ENCODE measurements at places on chromosomes 16 and 17.

- no peak for DNase-seq
Observed at GRCh38 chr16:75452464-75453190, 11.9 kb downstream of the TMEM170A start.

DNA sequence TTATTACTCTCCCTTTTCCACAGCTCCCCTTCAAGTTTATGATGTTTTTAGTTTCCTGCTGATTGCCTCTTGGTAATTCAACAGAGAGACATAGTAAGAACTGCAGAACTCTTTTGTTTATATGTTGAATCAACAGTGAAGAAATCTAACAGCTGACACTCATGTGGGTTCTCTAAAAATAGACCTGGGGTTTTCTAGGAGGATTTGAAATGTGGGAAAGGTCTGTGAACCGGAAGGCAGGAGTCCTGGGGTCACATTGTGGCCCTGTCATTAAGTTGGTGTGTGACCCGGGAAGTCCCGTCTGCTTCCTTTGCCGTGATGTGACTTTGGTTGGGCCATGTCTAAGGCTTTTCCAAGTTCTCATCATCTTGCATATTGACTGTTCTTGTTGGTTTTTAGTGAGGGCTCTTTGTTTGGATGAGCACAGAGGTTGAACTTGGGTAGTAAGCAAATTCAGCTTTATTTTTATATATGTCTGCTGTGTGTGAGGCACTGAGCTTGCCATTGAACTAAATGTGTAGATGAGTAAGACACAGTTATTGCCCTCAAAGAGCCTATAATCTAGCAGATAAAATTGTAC is 48.5 kb upstream of the HS3ST3A1 start:
- DNase-seq, result no peak

- DNase-seq, result no peak
Observed at GRCh38 chr16:29232811-29233704, 173.5 kb downstream of the NPIPB11 start.

DNA sequence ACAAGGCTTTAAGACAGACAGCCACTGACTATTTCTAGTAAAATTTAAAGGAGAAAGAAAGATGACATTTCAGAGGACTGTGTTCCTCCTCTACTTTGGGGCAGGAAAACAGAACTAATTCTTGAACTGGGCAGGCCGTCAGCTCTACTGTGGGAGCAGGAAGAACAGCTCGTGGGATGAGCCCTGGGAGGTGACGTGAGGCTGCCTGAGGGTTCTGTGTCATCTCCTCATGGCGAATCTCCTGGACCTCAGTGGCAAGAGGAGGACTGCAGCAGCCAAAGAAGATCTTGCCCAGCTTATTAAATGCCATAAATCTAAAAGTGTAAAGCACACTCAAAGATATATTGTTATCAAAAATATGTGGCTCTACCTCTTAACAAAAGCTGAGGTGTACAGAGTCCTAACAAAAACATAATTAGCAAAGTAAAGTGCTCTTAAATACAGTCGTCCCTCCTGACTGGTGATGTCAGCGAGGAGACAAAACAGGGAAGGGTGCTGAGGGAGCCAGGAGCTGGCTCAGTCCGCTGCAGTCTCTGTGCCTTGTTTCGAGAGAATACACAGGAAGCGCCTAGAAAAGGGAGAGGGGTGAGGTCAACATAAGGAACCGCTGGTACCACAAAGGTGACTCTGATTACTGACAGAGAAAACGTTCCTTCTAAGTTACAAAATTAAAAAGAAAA is 58.0 kb downstream of the CREBBP start:
- DNase-seq, result peak; percentile 61

GRCh38 chr17:47066841-47067682 is 88.0 kb upstream of the RPRML start:
- DNase-seq, result peak; percentile 94

GRCh38 chr16:16782153-16782552 is 403.2 kb downstream of the NPIPA7 start:
- no peak for DNase-seq

DNA sequence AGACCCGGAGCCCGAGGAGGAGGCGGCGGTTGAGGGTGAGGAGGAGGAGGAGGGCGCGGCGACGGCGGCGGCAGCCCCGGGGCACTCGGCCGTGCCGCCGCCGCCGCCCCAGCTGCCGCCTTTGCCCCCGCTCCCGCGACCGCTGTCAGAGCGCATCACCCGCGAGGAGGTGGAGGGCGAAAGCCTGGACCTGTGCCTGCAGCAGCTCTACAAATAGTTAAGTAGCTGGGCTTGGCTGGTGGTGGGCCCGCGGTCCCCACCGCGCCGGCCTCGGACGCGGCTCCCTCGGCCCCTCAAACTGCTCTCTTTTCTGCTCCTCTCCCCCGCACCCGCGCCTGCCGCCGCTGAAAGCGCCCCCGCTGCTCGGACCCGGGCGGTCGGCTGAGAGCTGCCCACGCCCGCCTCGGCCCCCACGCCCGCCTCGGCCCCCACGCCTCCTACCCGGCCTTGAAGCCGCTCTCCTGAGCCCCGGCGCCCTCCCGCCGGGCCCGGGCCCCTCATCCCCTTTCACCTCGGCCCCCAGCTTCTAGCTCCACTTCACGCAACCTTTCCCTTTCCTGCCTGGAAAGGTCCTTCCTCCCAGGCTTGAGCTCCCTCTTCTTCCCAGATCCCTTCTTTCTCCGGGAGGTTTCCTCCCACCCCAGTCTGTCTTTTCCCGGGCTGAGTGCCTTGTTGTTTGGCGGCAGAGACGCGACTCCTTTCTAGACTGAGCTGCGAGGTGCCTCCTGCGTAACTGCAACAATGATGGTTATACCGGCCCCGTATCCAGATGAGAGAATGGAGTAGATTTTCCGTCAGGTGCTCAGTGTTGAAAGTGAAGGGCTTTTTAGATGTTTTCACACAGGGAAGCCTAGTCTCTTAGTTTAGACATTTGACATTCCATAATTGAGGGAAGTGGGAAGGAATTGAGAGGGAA is 850 bp downstream of the PPM1E start:
- peak; percentile 4 for DNase-seq

GRCh38 chr16:89917773-89918452 is 749 bp upstream of the MC1R start:
- peak; percentile 88 for DNase-seq

- DNase-seq, result peak; percentile 58
Observed at GRCh38 chr17:43791589-43791988, 11.4 kb downstream of the CFAP97D1 start.

DNA sequence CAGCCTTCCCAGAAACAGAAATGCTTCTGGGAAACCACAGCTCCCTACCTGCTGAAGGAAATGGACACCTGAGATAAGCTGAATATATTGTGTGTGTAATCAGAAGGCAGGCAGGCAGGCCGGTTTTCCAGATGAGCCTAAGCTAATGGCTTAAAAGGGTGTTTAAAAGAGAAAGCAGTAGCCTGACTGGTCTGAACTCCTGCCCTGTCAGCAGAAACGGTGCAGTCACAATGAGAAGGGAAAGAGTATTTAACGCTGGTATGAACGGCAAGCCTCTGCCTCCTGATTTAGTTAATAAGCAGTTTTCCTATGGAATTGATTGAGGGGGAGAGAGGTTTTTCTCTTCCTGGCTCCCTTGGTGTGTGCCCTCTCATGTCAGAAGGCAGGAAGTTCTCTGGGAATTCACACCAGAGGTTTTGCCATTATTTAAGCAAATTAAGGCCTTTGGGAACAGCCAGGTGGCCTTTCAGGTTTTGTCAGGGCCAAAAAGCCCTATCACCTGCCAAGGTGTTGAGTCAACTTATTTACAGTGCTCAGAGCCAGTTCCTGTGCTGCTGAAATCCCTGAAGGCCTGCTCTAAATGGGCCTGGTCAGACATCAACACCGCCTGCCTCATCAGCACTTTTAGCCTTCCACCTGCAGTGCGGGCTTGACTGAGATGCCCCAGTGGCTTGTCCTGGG is 41.6 kb downstream of the CDH1 start:
- DNase-seq, result no peak

- DNase-seq, result no peak
Observed at GRCh38 chr17:29674281-29674680, 51.6 kb upstream of the CORO6 start.

- no peak for DNase-seq
Observed at GRCh38 chr16:88804173-88804551, 573 bp downstream of the CDT1 start.

- DNase-seq, result no peak
Observed at GRCh38 chr17:37826497-37827430, 81.9 kb upstream of the HNF1B start.

- DNase-seq, result no peak
Observed at GRCh38 chr17:38613981-38614779, 8.4 kb upstream of the SRCIN1 start.

- no peak for DNase-seq
Observed at GRCh38 chr16:8703693-8704092, 29.3 kb downstream of the ABAT start.

DNA sequence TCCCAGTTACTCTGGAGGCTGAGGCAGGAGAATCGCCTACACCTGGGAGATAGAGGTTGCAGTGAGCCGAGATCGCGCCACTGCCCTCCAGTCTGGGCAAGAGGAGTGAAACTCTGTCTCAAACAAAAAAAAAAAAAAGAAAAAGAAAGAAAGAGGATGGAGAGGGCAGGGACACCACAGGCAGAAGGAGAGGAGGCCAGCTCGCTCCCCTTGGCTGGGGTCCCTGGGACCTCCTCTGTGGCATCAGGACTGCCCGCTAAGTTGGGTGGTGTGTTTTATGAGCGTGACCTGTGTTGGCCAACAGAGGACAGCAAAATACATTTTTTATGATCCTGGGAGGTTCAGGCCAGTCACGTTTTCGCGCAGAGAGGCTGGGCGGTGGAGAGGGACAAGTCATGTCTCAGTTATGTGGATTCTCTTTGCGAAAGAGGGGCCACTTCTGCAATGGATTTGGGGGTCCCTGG is 229.6 kb downstream of the MRTFB start:
- DNase-seq, result peak; percentile 89

GRCh38 chr16:69419956-69420355 is 4.5 kb upstream of the CYB5B start:
- no peak for DNase-seq

DNA sequence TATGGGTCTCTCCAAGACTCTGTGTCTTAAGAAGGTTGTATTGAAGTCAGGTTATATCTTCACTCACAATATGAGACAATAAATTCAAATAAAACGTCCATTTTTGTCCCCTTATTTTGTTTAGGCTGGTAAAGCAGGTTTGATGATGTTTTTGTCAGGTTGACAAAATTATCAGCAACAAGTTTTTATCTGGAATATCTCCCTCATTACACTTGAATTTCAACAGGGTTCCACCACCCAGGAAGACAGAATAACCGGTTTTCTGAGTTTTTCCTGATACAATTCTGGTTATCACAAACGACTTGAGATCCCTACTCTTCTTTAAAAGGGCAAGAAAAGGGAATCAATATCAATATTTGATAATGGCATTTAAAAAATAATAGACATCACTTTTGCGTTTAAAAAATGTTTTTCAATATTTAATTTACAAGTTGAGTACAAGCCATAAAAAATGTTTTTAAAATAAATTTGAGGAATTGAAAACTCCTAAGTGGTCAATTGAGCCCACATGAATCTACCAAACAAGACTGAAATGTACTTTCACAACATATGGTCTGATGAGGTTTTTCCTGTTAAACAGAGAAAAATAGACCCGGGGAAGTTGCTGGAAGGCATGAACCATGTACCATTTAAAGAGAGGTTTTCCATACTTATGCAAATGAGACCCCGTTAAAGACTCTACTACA is 1.4 kb upstream of the ATP6V0A1 start:
- peak; percentile 27 for DNase-seq

DNA sequence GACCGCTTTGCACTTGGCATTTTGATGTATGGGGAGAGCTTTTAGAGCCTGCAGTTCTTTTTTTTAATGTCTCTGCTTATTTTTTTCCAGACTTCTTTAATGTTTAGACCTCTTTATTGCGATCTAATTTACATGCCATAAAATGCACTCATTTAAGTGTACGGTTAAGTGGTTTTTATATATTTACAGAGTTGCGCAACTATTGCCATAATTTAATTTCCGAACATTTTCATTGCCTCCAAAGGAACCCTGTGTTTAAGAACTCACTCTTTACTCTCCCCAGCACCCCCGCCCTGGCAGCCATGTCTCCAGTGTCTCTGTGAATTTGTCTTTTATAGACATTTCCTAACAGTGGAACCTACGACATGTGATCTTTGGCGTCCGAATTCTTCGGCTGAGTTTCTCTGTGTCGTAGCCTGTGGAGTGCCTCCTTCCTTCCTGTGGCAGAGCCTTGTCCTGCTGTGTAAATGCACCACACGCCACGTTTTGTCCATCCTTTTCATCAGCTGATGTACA is 24.0 kb downstream of the ZNF750 start:
- DNase-seq, result no peak

GRCh38 chr17:79747508-79748294 is 17.0 kb downstream of the ENPP7 start:
- DNase-seq, result no peak

GRCh38 chr16:23435500-23435899 is 17.5 kb downstream of the COG7 start:
- peak; percentile 68 for DNase-seq

DNA sequence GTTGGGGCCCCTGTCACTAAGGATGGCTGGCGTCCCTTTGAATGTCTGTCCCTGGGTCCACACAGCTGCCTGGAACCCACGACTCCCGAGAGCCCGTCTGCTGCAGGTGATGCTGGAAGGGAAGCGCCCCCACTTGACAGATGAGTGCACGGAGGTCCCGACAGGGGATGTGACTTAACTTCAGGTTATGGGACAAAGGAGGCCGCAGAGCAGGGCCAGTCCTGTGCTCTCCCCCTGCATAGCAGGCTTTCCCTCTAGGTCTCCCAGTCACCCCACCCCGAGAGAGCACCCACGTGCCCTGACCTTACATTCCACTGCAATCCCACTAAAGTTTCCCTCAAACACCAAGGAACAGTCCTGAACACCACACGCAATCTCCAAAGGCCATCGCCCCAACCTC is 6.0 kb upstream of the RCVRN start:
- no peak for DNase-seq

DNA sequence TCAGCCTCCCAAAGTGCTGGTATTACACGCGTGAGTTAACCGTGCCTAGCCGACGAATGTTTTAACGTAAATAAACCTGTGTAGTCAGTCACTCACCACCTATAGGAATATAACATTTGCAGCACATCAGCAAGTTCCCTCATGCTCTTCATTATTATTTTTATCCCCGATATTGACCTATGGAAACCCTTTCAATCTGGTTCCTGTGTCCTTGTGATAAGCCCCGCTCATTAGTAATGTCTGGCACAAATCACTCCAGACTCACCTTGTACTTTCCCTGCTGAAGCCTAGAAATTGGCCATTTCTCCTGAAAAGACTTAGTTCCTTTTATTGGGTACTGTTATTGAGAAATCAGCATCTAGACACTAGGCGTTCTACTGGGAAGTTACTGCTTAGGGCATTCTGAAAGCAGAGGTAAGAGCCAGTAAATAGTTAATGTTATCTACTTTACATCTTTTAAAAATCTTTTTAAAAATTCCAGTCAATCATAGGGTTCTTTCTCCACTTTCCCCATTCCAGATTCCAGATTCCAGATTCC is 1.5 kb upstream of the PHKG2 start:
- DNase-seq, result no peak

Measured in fibroblast of pulmonary artery (primary cell).